ENCODE measurements at places on chromosomes 3 and 15.

DNA sequence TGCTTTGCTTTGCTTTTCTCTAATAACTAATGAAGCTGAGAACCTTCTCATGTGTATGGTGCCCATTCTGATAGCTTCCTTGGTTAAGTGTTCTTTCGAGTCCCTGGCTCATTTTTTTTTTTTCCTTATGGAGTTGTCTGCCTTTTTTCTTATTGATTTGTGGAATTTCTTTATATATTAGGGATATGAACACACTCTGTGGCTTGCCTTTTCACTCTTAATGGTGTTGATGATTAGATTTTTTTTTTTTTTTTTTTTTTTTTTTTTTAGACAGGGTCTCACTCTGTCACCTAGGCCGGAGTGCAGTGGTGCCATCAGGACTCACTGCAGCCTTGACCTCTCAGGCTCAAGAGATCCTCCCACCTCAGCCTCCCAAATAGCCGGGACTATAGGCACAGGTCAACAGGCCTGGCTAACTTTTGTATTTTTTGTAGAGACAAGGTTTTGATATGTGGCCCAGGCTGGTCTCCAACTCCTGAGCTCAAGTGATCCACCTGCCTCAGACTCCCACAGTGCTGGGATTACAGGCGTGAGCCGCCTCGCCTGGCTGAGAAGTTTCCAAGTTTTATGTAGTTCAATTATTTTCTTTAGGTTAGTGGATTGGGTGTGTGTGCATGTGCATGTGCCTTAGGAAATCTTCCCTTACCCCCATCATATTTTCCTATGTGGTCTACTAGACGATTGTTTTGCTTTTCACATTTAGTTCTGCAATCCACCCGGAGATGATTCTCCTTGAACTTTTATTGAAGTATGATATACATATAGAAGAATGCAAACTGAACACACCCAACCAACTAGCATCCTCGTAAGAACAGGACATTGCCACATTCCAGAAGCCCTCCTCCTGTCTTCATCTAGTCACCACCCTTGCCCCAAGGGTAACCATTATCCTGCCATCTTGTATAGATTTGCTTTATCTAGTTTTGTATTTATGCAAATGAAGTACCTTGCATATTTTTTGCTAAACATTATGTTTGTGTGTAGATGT lies 1.7 kb upstream of the SNRPA1 start:
- DNase-seq: no peak

DNA sequence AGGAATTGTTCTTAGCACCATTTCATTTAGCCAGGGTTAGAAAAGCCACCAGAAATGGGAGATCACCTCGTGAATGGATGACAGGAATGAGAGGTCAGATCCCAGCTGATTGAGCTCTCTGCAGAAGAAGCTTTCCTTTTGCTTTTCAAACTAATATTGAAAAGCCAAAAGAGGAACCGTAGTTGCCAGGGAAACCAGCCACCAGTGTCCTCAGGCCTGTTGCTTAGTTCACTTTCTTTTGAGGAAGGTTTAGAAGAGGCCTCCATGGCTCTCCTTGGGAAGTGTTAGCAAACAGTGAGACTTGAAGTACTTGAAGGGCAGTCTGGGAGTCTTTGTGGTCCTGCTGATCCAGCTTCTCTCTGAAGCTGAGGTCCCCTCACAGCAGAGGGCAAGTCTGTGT lies 7.4 kb upstream of the CCK start:
- peak; percentile 12 for DNase-seq

- DNase-seq: peak; percentile 9
Measured at GRCh38 chr3:99332718-99333117, 305.7 kb upstream of the COL8A1 start.

DNA sequence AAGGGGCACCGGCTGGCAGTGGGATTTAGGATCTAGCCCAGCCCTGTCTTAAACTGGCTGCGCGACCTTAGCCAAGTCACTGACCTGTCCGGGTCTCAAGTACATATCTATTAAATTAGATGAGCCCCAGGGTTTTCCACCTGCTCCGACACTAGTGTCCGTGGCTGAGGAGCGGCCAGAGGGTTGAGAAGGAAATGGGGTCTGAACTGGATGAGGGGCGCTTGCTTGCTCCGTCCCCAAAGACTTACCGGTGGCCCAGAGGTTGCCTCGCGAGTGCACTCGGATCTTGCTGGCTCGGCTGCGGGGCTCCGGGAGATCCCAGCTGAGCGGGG lies 285 bp downstream of the NMB start:
- no peak for DNase-seq

GRCh38 chr3:185914911-185915629 lies 22.7 kb downstream of the TRA2B start:
- DNase-seq: no peak

DNA sequence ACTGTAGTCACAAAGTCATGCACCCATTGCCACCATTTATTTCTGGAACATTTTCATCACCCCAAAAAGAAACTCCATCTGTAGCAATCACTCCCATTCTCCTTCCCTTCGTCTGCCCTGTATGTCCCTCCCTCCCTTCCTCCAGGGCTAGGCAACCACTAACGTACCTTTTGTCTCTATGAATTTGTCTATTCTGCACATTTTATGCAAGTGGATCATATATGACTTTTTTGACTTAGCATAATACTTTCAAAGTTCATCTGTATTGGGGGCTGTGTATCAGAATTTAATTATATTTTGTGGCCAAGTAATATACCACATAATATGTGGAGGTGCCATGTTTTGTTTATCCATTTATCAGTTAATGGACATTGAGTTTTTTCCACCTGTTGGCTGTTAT lies 201.6 kb downstream of the FEZF2 start:
- no peak for DNase-seq

DNA sequence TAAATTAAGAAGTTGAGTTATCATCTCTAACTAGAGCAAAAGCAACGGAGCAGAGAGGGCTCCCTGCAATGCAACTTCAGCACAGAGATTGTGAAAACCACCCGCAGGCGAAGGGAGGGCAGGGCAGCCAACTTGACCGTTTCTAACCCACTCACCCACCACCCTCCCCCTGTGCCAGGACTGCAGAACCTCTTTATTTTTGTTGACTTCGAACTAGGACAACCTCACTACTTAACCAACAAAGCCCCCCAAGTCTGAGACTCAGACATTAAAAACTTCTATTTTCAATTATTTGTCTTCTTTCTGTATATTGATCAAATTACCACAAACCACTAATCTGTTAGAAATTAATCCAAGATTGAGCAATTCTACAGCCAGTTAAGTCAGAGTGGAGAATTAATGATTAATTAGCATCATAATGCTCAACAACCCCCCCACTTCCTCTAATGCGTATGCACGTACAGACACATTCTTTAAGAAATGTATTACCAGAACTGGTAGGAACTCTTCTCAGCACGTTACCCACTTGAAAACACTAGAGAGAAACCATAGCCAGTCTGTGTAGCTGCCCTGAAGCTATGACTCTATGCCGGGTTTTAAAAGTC lies 2.0 kb downstream of the MGLL start:
- peak; percentile 52 for DNase-seq

DNA sequence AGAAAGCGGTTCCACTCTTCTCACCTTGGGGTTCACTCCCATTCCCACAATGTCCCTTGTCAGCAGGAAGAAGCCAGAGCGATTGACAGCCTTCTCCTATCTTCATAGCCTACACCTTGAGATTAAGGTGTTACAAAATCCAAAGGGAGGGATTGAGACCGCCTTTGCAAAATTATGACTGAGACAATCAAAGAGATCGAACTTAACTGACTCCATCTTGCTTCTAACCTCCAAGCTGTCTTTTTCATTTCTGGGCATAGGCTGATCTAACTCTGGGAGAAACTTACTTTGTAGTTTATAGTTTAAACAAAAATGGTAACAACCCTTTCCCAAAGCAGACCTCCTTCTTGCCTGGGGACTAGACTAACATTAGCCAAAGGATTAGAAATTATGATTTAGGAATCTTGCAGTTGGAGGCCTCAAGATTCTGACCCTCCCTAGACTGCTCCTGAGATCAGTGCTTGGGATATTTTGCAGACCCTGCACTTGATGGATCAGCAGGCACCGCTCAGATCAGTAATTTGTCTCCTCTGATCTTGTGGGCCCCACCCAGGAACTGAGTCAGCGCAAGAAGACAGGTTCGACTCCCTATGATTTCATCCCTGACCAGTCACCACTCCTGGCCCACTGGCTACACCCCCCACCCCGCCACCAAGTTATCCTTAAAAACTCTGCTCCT lies 40.0 kb downstream of the PAQR5 start:
- DNase-seq: no peak

DNA sequence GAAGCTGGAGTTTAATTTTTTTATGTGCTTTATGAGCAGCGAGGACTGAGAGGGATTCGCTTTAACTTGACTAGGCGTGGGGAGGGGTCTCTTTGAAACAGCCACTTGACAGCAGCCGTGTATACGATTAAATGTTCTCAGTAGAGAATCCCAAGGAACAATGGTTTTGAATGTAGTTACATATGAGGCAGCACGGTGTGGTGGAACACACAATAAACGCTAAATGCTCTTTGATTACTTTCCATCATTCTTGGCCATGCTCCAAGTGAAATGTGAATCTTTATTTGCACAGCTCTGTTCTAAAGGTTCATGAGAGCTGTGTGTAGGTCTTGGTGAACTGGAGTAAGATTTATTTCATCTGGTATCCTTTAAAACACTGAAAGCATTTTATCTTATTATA lies 251.4 kb upstream of the TGFBR2 start:
- DNase-seq: no peak

GRCh38 chr3:129036222-129037092 lies 24.1 kb upstream of the GP9 start:
- DNase-seq: peak; percentile 64

GRCh38 chr3:44832965-44833364 lies 28.7 kb upstream of the TMEM42 start:
- DNase-seq: no peak

GRCh38 chr3:120495809-120496208 lies 45.0 kb upstream of the FSTL1 start:
- DNase-seq: no peak

DNA sequence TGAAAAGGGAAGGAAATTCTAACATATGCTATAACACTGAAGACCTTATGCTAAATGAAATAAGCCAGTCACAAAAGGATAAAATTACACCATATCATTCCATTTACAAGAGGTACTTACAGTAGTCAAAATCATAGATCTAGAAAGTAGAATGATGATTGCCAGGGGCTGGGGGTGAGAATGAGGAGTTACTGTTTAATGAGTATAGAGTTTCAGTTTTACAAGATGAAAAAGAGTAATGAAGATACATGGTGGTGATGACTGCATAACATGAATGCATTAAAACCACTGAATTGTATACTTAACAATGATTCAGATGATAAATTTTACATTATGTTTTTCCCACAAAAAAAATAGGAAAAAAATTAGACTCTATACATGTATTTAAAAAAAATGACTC lies 152.6 kb downstream of the SCAPER start:
- DNase-seq: no peak

DNA sequence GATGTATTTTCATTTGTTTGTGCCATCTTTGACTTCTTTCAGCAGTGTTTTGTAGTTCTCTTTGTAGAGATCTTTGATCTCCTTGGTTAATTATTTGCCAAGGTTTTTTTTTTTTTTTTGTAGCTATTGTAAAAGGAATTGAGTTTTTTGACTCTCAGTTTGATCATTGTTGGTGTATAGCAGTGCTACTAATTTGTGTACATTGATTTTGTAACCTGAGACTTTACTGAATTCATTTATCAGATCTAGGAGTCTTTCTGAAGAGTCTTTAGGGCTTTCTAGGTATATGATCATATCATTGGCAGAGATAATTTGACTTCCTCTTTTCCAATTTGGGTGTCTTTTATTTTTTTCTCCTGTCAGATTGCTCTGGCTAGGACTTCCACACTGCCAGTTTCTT lies 42.2 kb upstream of the POMGNT2 start:
- no peak for DNase-seq

DNA sequence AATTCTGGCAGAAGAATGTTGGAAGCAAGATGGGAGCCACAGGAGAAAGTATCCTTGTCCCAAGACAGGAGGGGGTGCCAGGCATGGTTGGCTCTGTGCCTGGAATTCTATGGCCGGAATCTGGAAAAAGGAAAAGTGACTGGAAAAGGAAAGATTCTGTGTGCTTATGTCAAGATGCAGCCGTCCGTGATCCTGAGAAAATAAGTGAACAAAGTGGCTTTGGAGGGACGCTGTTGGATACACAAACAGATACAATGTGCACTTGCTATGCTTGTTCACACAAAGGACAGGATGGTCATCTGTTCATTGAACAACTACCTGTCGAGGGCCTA lies 28.5 kb upstream of the MUC20 start:
- no peak for DNase-seq

DNA sequence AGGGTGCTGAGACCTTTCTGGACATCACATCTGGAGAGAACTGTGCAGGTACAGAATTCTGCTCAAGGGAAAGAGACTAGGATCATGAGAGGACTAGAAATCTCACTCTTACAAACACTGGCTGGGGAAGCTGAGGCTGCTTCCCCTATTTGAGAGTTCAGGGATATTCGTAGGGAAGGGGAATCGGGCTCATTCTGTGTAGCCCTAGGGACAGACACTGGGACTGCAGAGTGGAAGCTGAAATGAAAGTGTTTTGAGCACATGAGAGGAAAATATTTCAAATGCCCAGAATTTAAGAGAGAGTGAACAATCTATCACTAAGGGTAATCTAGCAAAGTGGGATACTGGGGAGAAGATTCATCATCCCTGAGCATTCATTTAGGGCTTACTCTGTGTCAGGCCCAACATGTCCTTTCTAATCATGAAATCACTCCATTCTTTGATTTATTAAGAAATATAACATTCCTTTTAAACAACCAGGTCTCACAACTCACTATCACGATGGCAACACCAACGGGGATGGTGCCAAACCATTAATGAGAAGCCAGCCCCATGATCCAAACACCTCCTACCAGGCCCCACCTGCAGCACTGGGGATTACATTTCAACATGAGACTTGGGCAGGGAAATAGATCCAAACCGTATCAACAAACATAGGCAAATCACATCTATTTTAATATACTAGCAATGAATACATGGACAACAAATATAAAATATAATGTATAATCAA lies 63.0 kb downstream of the CPN2 start:
- no peak for DNase-seq

GRCh38 chr15:59217876-59218498 lies 11.3 kb downstream of the LDHAL6B start:
- DNase-seq: no peak

- DNase-seq: peak; percentile 90
Measured at GRCh38 chr15:74889883-74890664, at the start of gene MPI. TSS of gene MPI (plus strand) at chr15:74890042. CDS start at chr15:74890074, 32 bp downstream.

DNA sequence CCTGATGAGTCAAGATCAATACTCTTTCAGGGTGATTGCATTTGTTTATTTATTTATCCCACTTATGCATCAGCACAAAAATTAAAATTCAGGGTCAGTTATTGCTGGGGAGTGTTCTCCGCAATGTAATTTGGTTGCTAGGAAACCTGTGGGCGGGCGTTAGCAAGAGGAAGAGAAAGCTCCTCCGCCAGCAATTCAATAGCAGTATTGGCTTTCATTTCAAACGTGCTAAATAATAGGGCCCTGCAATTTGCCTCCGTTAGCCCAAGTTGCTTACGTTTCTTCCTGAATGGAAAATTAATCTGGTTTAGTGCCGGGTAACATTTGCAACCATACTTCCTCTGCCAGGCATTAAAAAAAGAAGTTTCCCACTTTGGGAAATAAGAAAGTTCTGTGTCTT lies 35.5 kb upstream of the PLCL2 start:
- no peak for DNase-seq

Data from myocyte (in vitro differentiated cells).